NCI-H2081 treated with DMSO at 0.1 percent for 48 hours (cell line): ENCODE measurements at places on chromosomes 6 and 20.

- no peak for DNase-seq
Observed at GRCh38 chr6:157761331-157761921, 61.6 kb upstream of the SNX9 start.

GRCh38 chr6:13229205-13230085 is 98.9 kb downstream of the TBC1D7 start:
- no peak for DNase-seq

- DNase-seq = no peak
Observed at GRCh38 chr20:42565235-42565995, 624.3 kb downstream of the PTPRT start.

- DNase-seq = no peak
Observed at GRCh38 chr6:7196019-7196402, 88.2 kb downstream of the RREB1 start.

DNA sequence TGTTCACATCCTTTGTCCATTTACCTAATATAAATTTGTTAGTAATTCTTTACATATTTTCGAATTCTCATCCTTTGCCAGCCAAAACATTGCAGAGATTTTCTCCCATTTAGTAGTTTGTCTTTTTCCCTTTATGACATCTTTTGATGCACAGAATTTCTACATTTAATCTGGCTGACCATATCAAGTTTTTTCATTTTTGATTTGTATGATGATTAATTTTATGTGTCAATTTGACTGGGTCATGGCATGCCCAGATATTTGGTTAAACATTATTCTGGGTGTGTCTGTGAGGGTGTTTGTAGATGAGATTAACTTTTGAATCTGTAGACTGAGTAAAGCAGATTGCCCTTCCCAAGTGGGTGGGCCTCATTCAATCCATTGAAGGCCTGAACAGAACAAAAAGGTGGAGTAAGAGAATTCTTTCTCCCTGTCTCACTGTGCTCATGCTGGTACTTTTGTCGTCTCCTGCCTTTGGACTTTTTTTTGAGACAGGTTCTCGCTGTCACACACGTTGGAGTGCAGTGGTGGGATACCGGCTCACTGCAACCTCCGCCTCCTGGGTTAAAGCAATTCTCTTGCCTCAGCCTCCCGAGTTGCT is 72.1 kb upstream of the EPB41L1 start:
- no peak for DNase-seq

DNA sequence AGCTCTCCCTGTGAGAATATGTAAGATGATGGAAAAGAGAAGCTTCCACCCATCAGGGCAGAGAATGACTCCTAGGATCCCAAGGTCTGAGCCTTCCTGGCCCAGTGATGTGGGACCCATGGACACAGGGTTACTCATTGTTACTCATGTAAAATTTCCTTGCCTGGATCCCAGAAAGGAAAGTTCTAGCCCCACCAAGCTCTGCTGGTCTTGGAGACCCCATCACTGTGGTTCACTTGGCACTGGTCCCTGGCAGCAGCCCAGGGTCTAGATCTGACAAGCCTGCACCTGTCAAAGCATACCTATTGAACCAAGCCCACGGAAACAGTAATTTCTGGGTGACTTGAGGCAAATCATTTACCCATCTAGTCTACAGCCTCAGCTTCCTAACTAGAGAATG is 22.1 kb downstream of the MDGA1 start:
- no peak for DNase-seq

GRCh38 chr6:34656378-34657036 is 40.1 kb downstream of the ILRUN start:
- peak; percentile 92 for DNase-seq

GRCh38 chr6:70258483-70258882 is 44.4 kb downstream of the COL9A1 start:
- no peak for DNase-seq

- peak; percentile 26 for DNase-seq
Observed at GRCh38 chr6:89970609-89971337, 76.5 kb downstream of the GJA10 start.

DNA sequence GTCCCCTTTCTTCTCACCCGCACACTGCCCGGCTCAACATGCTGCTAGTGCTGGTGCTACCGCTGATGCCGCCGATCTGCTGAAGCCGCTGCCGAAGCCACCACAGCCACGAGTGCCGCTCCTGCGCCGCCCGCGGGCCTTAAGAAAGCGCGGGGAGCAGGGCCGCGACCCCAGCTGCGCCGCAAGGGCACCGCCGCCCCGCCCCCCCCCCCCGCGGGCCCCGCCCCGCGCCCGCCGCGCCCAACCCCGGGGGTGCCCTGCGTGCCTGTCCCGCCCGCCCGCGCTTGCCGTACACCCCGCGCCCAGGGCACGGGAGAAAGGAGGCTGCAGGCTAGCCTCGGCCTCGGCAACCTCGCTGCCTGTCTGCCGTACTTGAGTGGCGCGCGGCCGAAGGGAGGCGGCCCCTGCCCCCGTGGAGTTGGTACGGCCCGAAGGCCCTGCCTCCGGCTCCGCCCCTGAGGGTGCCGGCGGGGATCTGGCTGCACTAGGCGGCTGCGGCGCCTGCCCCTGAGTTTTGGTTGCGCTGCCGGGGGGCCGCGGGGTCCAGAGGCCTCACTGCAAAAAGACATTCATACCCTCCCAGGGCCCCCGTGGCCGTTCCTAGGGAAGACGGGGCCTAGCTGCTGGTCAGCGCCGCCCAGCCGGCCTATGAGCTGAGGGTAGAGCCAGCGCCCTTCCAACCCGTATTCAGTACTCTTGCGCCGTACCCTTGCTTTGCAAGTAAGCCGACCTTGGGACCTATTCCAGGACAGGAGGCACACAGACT is at the start of gene SOD2:
TSS of gene SOD2 (minus strand) at position 114 of the 766 bp plus-strand sequence. CDS start at position 40, 74 bp downstream.
- DNase-seq = no peak

GRCh38 chr6:386688-387266 is 4.8 kb upstream of the IRF4 start:
- DNase-seq = no peak

- no peak for DNase-seq
Observed at GRCh38 chr6:133358574-133359150, 117.5 kb downstream of the EYA4 start.

DNA sequence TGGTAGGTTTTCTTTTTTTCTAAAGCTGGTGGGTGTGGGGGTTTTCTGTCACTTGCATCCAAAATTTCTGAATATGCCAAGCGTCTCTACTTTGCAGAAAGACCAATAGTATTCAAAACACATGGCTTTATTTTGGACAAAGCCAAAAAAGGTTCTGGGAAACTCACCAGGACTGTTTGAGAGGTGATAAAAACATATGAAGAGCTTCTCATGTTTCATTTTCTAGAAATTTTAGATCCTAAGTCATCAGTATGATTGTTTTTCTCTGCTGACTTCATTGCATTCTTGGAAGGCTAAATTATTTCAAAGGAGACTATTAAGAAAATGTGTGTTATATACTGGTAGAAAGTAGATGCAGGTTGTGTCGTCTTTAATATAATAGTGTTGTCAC is 51.3 kb downstream of the GCLC start:
- no peak for DNase-seq

DNA sequence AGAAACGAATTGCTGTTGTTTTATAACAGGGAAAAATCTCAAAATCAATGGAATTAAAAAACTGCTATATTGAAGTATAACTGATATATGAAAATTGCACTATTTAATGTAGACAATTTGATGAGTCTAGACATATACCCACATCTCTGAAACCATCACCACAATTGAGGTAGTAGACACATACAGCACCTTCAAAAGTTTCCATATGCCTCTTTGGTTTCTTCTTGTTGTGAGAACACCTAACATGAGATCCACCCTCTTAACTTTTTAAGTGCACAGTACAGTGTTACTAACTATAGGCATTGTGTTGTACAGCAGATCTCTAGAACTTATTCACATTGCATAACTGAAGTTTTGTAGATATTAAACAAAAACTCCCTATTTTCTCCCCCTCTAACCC is 14.0 kb upstream of the SLC17A5 start:
- DNase-seq = no peak

GRCh38 chr6:48670546-48670945 is 559.5 kb upstream of the PTCHD4 start:
- DNase-seq = no peak

DNA sequence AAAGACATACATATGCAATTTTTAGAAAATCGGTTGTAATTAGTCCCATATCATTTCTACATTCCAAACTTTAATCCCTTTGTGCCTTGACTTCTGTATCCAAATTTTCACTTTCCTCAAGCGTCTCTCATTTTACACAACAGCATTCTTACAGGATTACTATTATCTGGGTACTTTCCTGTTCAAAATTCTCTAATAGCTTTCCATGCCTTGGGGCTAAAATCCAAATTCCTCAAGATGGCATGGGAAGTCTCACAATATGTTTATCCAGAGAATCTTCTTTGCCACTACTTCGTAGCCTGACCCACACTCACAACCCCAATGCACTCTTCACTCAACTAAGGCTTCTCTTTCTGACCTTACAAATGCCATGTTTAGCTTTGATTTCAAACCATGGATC is 125.0 kb downstream of the TBX18 start:
- no peak for DNase-seq

DNA sequence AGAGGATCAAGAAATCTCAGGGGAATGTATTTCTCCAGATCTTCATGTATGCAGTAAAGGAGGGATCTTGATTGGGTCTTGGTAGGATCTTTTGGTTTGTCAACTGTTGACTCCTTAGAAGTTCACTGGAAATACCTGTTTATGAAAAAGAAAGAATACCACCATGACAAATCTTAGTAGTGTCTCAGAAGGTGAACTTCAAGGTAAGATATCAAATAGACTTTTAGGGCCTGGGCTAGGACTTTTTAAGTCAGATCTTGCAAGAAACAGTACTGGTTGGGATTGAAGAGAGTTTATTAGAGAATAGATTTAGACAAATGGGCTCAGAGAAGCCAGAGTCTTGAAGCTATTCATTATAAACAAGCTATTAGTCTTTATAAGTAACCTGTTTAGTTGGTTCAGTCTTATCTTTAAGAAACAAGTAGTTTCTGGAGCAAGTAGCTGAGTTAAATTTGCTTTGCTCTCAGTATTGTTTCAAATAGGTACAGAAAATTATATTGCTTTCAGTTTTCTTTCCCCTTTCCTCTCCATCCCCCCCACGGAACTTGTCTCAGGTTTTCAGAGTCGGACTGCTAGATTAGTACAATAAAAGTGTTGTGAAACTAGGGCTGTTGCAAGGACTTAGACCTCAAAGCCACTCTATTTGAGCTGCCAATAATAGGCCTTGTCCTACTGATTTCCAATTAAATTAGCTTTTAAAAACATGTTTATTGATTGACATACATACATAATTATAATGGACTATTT is 529.1 kb upstream of the CITED2 start:
- no peak for DNase-seq

DNA sequence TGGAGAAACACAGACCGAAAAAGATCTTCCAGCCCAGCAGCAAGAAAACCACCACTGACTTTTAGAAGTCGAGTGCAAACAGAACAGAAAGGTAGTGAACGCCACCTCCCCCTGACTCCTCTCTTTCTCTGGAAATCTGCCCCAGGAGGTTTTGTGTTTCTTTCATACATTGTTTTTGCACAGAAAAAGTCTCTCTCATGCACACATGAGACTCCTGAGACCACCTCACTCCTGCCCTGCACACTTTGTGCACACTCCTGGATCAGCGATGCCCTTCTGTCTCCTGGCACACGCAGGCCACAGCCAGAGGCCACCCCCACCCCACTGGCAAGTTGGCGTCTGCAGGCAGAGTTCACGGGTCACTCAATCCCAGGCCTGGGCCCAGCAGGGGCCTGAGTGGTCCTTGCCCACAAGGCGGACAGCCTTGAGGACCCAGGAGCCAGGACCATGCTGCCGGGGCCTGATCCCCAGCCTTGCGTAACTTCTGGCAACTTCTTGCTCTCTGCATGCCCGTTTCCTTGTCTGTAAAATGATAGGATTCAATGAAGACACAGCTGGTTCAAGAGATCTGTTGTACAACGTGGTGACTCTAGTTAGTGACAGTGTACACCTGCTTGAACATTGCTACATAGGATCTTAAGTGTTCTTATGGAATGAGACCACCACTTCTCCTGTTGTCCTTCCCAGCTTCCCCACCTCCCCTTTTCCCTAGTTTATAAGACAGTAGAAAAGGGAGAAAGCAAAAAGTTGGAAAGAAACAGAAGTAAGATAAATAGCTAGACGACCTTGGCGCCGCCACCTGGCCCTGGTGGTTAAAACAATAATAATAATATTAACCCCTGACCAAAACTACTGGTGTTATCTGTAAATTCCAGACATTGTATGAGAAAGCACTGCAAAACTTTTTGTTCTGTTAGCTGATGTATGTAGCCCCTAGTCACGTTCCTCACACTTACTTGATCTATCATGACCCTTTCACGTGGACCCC is 30.2 kb upstream of the CST7 start:
- no peak for DNase-seq

GRCh38 chr6:150185732-150186117 is 42.9 kb downstream of the PPP1R14C start:
- DNase-seq = no peak

GRCh38 chr20:38354227-38354626 is 7.9 kb downstream of the LBP start:
- DNase-seq = no peak
